C1 segment of cervical spinal cord (tissue), 14 donors: ENCODE measurements at places on chromosomes 12 and 14.

DNA sequence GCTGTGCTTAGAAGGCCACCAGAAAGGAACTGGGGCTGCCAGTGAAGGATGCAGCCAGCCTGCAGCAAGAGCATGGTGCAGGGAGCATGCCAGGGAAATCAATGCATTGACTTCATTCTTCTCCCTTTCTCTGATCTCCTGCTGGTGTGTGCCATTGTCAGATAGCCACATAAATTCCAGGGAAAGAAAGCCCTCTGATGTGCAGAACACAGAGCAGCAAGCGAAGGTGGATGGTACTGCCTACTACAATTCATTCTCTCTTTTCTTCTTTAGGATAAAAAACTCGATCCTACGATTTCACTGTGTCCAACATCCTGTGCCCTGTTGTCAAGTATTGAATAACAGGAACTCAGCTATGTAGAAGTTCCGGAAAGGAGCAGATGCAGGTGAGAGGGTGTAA lies 446.7 kb upstream of the TMEM132C start:
- DNase-seq: no peak

DNA sequence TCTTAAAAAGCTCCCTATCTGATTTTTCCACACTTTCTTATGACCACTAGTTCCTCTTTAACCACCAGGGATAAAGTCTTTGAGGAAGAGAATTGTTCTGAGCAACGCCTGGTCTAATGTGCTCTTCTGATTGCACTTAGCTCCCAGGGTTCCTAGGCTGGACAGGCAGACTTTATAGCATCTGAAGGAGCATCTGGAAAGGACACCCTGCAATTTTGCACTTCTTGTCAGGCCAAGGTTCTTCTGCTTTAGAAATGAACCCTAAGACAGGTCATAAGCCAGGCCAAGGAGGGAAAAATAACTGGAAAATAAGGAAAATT lies 126.3 kb downstream of the KTN1 start:
- no peak for DNase-seq

DNA sequence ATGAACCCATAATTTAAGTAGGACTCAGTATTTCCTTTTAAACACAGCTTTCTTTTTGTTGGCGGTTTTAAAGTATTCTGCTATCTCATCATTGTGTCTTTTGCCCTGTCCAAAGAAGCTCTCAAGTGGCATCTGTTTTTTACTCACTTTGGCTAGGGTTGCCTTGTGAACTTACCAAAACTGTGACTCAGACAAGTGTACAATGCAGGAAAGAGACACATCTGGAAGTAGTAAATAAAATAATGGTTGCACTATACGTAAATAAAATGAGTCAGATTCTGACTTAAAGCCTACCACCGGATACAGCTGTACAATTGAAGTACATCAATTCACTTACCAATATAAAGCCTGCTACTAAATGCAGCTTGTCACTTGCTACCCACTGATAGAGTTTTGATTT lies 619.2 kb upstream of the LRFN5 start:
- DNase-seq: no peak

GRCh38 chr12:47235258-47236040 lies 155.7 kb upstream of the AMIGO2 start:
- no peak for DNase-seq

GRCh38 chr12:5899675-5900074 lies 45.4 kb downstream of the ANO2 start:
- DNase-seq: no peak

DNA sequence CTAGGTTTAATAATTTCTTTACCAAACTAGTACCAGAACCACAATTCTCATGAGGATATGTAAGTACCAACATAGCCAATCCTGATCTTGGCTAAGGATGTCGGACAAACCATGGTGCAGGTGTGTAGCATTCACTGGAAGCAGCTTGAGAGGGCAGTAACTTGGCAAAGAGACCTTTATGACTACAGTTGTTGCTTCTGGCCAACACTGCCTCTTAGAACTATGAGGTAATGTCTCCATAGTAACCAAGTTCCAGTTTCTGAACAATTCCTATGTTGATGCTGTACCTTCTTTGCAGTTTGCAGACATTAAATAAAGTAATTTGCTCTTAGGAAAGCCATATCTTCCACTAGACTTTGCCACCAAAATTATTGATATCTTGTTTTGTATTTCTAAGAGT lies at the start of gene LMNTD1:
Gene LMNTD1, minus strand, starts transcription at position 186 of the 400 bp plus-strand sequence. CDS start 324 bp downstream, outside the sequence.
- no peak for DNase-seq

GRCh38 chr14:97411938-97412612 lies 614.9 kb downstream of the VRK1 start:
- no peak for DNase-seq
